ENCODE measurements at places on chromosomes 13 and 19. TPM values are rescaled to one million over a fixed set of nuclear protein-coding genes. Genes with fewer than 3 reads are reported as not detected.

- no peak for DNase-seq
Observed at GRCh38 chr19:33432015-33432414, 58.5 kb downstream of the CEBPG start.

DNA sequence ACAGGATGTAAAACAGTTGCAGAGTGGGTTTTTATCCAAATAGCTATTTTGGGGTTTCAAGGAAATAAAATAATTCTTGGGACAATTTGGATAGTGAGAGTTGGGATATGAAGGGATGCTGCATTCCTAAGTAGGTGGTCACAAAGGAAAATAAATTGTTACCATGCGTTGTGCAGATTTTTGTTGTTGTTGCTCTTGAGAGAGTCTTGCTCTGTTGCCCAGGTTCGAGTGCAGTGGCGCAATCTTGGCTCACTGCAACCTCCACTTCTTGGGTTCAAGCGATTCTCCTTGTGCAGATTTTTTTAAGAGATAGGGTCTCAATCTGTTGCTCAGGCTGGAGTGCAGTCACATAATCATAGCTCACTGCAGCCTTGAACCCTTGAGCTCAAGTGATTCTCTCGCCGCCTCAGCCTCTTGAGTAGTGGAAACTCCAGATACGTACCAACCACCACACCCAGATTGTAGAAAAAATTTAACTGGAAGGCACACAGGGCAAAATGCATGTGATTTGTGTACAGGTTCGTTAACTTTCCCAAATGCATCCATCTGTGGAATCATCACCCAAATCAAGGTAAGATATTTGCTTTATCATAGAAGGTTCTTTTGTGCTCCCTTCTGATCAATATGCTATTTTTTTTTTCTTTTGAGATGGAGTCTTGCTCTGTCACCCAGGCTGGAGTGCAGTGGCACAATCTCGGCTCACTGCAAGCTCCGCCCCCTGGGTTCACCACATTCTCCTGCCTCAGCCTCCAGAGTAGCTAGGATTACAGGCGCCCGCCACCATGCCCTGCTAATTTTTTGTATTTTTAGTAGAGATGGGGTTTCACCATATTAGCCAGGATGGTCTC is 16.0 kb downstream of the SLC1A5 start:
- no peak for DNase-seq

The FFAR3 gene
- not detected for total RNA-seq

The PRDX2 gene
- 250 TPM for total RNA-seq

DNA sequence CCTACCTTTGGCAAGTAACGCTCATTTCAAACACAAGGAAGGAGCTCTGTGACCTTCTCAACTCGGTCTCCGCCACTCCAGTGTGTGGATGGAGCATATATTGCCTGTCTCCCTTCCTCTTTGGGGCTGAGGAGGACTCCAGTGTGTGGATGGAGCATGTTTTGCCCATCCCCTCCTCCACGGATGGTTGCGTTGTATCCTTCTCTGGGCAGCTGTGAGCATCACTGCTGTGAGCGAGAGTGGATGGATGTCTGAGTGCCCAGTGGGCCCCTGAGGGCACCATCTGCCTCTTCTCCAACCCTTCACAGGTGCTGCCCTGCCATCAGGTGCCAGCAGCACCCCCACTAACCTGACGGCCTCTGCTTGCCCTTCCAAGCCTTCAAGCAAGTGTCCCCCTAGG is 186.2 kb downstream of the TEX29 start:
- DNase-seq, result no peak

DNA sequence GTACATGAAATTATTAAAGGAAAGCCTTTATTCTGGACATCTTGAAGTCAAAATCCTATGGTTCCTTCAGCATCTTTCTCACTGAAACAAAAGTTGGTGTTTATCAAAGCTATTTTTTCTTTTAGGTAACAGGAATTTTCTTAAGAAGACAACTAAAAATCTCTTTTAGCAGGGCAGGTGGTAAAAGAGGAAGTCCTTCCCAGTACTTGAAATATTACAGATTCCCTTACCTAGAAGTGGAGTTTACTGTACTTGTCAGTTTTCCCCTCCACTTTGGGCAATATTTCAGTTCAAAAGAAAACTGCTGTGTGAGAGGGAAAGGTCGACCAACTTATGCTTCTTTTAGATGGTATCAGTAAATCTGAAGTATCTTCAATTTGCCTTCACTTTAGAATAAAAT is 64.3 kb upstream of the TDRD3 start:
- no peak for DNase-seq

The HPN gene
- total RNA-seq, result not detected

The ZNF43 gene
- 8.2 TPM for total RNA-seq

GRCh38 chr13:29161676-29162075 is 341.5 kb downstream of the MTUS2 start:
- DNase-seq, result no peak

DNA sequence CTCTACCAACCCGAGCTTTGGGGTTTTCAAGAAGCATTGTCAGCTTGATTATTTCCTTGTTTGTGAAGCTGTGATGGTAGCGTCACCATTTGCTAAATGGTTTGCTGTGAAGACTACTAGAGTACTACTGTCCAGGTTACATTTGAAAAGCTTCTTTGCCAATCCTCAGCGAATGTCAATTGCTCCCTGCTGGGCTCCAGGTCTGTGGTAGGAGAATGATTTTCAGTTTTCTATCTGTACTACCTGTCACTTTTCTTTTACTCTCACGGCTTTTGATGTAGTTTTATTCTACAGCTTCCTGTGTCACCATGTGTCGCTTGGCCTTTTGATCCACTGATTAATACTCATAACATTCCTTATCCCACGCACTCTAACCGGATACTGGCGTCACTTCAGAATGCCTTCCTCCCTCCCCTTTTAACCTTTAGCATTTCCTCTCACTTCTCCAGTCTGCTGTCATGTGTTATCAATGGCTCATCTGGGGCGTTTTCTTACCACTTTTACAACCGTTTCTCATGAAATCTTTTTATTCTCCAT is 7.5 kb upstream of the GPR183 start:
- DNase-seq, result peak; percentile 90

DNA sequence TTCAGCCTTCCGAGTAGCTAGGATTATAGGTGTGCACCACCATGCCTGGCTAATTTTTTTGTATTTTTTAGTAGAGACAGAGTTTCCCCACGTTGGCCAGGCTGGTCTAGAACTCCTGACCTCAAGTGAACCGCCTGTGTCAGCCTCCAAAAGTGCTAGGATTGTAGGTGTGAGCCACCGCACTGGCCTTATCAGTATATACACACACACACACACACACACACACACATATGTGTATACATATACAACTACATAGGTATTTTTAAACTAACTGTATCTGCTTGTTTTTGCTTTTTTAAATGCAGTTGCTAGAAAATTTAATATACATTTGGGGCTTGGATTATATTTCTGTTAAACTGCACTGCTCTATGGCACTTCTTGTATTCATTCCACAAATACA is 3.1 kb downstream of the CARD8 start:
- DNase-seq, result no peak

- DNase-seq, result no peak
Observed at GRCh38 chr13:94112227-94112626, 367.3 kb downstream of the DCT start.

The ABCC4 gene
- total RNA-seq, result 32.4 TPM

The APOE gene
- 0.53 TPM for total RNA-seq

The KCNN1 gene
- under 0.01 TPM for total RNA-seq

The DHRS12 gene
- total RNA-seq, result 3.9 TPM

The RASGRP4 gene
- total RNA-seq, result not detected

DNA sequence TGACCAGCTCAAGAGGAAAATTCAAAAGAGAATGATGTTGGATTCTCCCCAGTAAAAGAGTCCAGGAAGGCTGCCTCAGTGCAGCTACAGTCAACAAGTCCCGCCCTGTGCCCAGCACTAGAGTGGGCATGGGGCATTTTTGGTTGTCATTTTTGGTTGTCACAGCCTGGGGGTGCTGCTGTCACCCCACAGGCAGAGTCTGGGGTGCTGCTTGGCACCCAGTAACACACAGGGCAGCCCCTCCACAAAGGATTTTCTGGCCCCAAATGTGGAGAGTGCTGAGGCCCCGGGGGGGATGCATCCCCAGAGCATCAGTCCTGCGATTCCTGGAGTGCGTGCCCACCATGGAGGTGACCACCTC is 28.2 kb upstream of the TMEM255B start:
- DNase-seq, result no peak

DNA sequence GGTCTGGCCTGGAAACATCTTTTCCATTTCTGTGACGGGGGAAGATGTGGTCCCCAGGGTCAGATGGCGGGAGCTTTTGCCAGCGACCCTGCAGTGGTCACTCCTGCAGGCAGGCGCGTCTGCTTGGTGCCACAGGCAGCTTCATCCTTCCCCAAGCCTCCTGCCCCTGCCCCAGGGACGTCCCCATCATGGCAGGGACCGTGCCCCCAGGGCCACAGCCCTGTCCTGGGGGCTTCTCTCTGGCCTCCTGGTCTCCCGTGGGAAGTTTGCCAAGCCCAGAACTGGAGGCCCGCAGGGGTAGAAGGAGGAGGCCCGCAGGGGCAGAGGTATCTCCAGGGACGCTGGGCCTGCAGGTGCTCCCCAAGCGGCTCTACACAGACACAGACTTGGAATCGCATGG is 47.5 kb downstream of the TMEM255B start:
- DNase-seq, result no peak

GRCh38 chr19:34474233-34474989 is 7.1 kb upstream of the WTIP start:
- no peak for DNase-seq

DNA sequence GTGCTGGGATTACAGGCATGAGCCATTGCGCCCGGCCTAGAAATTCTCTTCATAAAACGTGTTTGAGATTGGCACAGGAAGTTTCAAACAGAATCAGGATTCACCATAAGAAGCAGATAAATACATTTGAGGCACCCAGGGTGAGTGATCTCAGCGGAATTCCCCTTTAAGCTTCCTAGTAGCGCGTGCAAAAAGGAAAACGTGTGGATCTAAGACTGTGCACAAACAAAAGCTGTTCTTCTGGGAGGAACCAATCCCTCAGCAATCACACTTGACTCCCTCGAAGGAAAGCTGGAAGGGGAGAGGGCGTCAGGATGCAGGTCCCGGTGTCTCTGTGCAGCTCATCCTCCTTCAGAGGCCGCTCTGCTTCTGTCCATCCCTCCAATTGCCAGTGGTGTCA is 15.5 kb downstream of the MCF2L start:
- no peak for DNase-seq

DNA sequence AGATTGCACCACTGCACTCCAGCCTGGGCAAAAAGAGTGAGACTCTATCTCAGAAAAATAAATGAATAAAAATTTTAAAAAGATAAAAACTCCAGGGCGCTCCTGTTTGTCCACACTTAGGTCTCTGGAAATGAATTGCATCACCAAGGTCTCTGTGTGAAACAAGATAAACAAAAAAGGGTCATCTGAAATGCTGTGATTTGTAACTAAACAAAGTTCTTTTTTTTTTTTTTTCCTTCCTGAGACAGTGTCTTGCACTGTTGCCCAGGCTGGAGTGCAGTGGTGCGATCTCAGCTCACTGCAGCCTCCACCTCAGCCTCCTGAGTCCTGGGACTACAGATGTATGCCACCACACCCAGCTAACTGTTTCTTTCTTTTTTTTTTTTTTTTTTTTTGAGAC is 11.5 kb downstream of the FZR1 start:
- DNase-seq, result no peak

DNA sequence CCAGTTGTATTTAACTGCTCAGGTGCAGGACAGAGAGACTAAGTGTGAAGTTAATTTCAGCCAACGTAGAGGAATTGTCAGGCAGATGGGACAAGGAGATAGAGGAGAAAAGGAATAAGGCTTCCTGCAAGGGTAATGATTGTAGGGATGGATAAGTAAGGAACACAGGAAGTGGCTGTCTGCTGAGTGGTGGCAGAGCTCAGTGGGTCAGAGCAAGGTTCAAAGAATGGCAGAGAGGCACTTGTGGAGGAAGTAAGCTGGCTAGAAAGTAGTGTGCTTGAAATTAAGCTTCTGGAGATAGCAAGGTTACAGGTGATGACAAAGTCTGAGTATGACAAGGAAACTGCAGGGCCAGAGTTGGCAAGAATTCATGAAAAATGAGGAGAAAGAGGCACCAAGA is 47.9 kb downstream of the USPL1 start:
- DNase-seq, result no peak

GRCh38 chr19:12867120-12868099 is 13.8 kb downstream of the DNASE2 start:
- DNase-seq, result no peak

The B3GNT8 gene
- 2.1 TPM for total RNA-seq

DNA sequence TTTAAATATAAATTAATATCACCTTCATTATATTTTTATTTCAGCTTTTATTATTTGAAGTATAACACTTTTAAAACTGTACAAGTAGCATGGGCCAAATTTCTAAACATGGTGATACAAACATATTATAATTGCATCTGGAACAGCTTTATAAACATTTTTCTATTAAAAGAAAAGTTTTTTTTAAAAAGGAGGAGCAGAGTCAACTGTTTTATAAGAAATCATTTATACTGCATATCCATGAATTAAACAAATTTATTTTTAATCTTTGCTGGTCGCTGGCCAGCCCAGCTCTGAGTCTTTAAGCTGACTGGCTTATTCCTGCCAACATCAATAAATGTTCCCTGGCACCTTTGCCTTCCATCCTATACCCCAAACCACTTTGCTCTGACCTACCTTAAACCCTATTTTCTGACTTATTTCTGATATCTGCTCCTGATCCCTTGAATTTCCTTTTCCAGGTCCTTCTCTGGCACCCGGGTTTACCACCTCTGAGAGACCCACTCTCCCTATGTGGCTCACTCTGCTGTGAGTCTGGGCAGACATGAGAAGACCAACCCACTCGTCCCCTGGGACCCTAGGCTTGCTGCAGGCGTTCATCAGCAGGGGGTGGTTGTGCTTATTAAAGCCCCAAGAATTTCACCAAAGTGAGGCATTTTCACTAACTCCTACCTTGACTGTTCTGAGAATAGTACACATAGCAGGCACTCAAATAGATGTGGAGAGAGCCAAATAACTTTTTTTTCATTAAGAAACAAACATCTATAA is 220.3 kb downstream of the KLF12 start:
- DNase-seq, result no peak

DNA sequence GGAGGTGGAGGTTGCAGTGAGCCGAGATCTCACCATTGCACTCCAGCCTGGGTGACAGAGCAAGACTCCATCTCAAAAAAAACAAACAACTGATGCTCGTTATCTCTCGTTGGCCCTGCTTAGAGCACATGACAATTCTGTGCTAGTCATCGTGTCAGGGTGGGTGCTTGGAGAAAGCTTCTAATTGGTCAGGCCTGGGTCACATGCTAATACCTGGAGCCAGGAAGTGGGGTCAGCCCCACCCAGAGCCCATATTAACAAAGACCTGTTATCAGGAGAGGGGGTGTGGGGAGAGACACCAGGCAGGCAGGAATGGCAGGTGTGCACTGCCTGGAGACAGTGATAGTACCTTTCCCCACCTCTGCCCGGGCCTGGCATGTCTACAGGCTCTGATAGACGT is 84.9 kb downstream of the DPF1 start:
- no peak for DNase-seq

All from pulmonary artery endothelial cell (primary cell).